Smooth muscle cell of bladder (primary cell): ENCODE measurements at places on chromosomes 16 and 17. TPM values are rescaled to one million over a fixed set of nuclear protein-coding genes. Genes with fewer than 3 reads are reported as not detected.

ARHGAP23 gene
- 12.2 and 17.4 TPM in 2 replicates for total RNA-seq

RMI2 gene
- total RNA-seq, result 1.4 and 1.5 TPM in 2 replicates

CTRB2 gene
- not detected in 2 replicates for total RNA-seq

ARL17B gene
- total RNA-seq, result 2.4 and 4.6 TPM in 2 replicates

NR1D1 gene
- 0.85 and 1.3 TPM in 2 replicates for total RNA-seq

IGSF6 gene
- not detected in 2 replicates for total RNA-seq

CPNE7 gene
- total RNA-seq, result 3.6 and 4.0 TPM in 2 replicates

SLFN14 gene
- total RNA-seq, result not detected in 2 replicates

CES5A gene
- not detected in 2 replicates for total RNA-seq

GOSR2 gene
- 53.0 and 71.0 TPM in 2 replicates for total RNA-seq
